Glomerular endothelial cell (primary cell): ENCODE measurements at places on chromosomes 12 and 14. TPM values are rescaled to one million over a fixed set of nuclear protein-coding genes. Genes with fewer than 3 reads are reported as not detected.

ARMH4 gene
- 5.7 and 6.6 TPM in 2 replicates for total RNA-seq

DBX2 gene
- not detected in 2 replicates for total RNA-seq

IQSEC3 gene
- total RNA-seq: 0.15 and 0.18 TPM in 2 replicates

DNA sequence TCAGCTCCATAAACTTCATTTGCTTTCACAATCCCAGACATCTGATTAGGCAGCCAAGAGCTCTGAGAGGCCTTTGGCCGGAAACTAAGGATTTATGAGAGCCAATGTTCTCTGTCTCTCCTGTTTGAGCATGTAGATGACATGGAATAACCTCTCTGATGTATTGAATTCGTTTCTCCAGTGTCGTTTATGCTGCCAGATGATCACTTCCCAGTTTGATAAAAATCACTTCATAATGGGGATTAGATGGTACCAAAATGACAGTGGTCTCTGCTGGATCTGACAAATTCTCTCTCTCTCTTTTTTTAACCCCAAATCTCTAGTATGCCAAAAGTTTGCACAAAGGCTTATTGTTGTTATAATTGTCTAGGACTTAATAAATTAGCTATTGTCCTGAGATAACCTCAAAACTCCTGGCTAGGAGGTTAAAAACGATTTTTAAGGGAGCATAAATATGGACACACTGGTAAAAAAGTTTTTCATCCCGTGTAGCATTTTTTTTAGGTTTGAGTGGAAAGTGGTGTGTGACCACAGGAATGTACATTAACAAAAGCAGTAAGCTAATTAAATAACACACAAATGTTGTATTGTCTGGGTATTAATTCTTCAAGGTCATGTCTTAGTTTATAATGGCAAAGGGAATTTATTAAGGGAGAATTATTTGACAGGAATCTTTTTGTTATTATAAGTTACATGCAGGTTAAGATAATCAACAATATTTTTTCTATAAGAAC is 82.6 kb upstream of the USP44 start:
- DNase-seq: no peak

GRCh38 chr12:10936506-10936905 is 2.6 kb downstream of the TAS2R14 start:
- DNase-seq: no peak

DNA sequence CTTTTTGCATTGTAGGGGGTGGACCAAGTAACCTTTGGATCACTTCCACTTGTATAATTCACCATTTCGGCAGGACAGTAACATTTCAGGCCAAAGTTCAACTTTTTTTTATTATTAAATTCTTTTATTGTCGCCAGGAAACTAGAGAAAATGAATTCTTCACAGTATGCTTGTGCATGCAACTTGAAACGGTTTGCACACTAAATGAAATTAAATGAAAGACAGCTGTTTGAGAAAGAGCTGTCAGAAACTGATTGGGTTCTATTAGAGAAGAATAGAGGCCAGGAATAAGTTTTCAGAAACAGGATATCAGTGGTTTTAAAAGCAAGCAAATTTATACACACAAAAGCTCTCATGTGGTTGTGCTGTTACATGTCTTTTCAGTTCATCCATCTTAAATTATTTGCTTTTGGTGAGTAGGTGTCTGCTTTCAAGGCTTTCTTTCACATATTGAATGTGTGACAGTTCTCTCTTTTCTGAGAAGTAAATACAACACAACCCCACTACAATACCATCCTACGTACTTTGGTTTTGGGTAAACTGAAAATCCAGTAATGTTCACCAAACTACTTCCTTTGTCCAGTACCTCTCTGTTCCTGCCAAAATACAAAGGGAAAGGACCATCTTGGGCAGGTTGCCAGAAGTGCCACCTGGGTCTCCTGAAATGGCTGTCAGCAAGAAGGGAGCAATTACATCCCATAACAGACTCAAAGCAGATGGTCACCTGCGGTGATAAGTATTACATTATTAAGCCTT is 291.7 kb downstream of the RAD51B start:
- DNase-seq: no peak
